ENCODE measurements at places on chromosomes 4 and X. TPM values are rescaled to one million over a fixed set of nuclear protein-coding genes. Genes with fewer than 3 reads are reported as not detected.

- DNase-seq = no peak
These were observed 594.5 kb downstream of the ARAP2 start for GRCh38 chr4:35649778-35650177.

DNA sequence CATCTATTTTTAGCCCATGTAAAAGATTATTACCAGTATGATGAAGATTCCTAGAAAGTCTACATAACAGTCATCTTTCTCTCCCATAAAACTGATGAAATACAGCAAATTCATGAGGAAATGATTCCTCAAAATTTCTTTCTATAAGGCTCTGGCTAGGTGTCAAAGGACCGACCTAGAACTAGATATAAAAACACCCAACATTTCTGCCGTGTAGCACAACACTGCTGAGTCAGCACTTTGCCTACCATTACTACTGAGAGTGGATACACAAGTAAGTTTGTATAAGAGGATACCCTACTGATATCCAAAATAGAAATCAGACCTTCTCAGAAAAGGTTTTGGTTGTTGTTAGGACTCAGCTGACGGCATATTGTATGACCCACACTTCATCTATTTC, 24.7 kb downstream of the TMEM47 start:
- no peak for DNase-seq

DNA sequence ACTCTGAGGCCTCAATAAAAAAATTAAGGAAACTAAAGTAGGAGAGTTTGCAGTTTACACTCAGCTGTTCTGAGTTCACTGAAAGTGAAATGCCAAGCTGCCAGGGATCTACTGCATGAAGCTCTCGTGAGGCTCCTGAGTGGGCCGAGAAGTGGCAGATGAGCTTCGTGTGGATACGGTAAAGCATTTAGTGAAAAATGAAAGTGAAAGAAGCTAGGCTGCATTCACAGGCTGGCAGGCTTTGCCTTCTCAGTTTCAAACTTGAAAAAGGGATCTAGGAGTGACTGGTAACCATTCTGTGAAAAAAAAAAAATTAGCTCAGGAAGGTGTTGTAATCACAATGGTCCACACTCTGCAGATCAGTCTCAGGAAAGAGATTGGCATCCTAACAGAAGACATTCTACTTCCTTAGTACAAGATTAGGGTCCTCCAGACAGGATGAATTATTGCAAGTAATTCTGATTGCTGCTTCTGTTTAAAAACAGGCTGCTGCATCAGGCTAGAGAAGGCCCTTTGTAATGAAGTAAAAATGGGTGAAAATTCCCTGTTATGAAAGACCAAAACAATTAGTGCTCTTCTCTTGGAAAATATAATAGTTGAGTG, 679.9 kb downstream of the RPA4 start:
- peak; percentile 71 for DNase-seq

GRCh38 chrX:37825215-37825842, 22.0 kb downstream of the DYNLT3 start:
- DNase-seq = peak; percentile 38

GRCh38 chr4:2275546-2276251, 13.8 kb upstream of the MXD4 start:
- DNase-seq = no peak

GRCh38 chrX:71666240-71667223, 814 bp upstream of the LOC101059915 start:
- no peak for DNase-seq

GRCh38 chr4:55035892-55036291, 89.5 kb downstream of the KDR start:
- DNase-seq = no peak

DNA sequence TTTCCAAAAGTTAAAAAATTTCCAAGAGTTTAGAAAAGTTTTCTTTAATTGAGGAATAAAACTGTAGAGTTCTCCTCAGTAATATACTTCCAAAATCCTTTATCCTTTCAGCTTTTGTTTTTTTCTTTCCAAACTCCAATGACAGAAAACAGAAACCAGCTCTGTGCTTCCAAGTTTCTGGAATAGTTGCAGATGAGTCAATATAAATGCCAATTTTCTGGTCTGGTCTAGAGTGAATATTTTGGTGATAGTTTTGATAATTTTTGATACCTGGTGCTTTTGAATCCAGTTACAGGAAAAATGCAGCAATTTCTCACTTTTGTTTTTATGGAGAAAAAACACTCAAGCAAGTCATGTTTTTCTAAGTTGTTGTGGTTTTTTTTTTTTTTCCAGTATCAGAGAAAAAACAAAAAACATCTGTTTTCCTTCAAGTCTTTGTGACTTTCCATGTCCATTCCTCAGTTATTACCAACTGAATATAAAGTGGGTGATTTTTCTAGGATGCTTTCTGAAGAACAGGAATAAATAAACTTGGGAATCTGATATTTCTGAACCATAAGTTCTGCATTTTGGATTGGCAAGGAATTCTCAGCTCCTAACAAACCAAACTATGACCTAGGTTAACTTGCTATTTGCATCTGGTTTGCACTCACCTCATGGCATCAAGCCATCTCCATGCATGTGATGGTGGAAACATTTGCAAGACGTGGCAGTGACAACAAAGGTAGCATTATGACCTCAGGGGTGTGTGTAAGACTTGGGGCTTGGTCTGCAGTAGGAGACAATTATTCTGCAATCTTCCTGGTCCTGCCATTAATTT, 139.1 kb downstream of the VEGFC start:
- peak; percentile 31 for DNase-seq

DNA sequence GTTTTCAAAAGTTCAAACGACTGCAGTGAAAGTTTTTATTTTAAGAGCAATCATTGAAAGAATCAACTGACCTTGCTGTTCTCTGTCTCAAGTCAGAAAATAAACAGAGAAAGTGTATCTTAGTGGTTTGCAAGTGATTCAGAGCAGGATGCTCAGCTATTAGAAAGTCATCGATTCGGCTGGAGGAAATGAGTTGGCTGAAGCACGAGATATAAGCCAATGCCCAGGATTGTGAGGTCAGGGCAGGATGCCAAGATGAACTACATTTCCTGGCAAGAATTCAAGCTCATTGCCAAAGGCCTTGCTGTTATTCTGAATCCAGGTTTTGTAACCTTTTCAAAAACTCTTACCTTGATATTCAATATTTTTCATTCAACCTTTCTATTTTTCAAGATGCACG, 541.4 kb upstream of the BOD1L1 start:
- DNase-seq = peak; percentile 91

DNA sequence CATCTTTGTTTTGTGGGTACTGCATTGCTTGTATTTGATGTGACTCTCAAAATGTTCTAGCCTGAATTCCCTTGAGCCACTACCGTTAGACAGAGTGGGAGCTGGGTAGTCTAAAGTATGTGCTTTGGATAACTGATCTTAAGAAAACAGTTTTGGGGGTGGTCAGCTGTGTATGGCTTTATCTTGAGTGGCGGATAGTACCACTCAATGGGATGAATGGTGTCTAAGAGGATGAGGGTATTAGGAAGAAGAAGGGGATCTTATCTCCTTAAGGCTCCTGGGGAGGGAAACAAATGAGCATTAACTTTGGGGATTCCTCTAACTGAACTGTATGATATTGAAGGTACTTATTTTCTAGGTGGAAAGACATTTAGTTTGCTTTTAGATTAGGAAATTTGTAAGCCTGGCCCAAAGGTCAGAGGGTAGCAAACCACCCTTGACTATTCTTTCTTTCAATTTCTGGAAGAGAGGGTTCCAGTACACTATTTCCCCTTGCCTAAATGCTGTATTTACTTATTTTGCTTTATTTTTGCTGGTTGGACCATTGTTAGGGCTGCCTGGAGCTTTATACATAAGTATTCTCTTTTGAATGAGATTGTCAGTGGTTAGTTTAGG, 11.3 kb downstream of the BMP2K start:
- DNase-seq = no peak

DNA sequence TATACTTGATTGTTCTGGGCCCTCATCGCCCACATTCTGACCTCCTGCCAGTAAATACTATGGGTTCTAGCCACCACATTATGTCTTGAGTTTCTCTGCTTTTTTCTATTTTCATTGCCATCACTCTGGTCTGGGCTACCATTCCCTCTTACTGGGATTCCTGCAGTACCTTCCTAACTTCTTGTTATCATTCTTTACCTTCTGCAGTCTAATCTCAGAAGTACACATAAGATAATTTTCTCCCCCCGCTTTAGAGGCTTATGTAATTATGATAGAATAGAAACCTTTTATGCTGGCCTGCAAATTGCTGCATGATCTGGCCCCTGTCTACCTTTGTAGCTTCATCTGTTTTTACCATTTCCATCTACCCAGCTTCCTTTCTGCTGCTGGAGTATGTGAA, 19.2 kb downstream of the STIM2 start:
- DNase-seq = no peak

Gene INTU
- total RNA-seq = 12.5 TPM

Gene IL21
- total RNA-seq = not detected

Gene NPY1R
- total RNA-seq = under 0.01 TPM

Gene MAGEA2
- not detected for total RNA-seq

Gene EDNRA
- 6.5 TPM for total RNA-seq

Gene NDST3
- total RNA-seq = under 0.01 TPM

Gene MAGEB10
- not detected for total RNA-seq

Gene MND1
- total RNA-seq = 3.3 TPM

Measured in IMR-90 (cell line).